ENCODE measurements at places on chromosomes 5 and 9.

DNA sequence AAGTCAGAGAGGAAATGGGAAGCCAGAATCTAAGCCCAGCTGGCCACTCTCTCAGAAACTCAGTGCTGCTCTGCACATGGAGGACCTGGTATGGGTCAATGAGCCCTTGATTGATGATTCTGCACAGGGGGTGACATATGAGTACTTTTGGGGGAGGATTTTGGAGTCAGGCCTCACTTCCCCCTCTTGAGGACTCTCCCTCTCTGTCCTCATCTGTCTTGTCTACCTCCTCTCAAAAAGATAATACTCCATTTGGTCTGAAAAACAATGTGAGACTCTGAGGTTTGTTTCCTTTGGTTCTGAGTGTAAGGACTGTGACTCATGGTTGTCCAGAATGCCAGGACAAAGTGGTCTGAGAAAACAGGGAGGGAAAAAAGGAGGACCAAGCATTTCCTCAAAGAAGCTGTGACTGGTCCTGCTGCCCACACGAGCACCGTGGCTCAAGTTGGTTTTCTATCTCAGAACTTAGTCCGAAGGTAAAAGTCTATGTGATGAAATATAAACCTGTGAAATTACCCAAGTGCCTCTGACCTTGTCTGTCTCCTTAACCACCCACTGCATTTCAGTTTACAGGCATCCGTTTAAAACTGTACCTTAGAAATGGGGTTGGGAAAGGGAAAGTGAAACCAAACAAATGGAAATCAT is 11.1 kb downstream of the TTC39B start:
- no peak for DNase-seq

- DNase-seq: no peak
Observed at GRCh38 chr5:131536211-131536826, 98.7 kb downstream of the RAPGEF6 start.

- no peak for DNase-seq
Observed at GRCh38 chr5:43020399-43020746, 19.7 kb downstream of the ANXA2R start.

GRCh38 chr5:55923177-55923771 is 71.5 kb downstream of the IL6ST start:
- DNase-seq: no peak

GRCh38 chr9:6833518-6834192 is 75.9 kb downstream of the KDM4C start:
- DNase-seq: no peak

- no peak for DNase-seq
Observed at GRCh38 chr5:181187500-181188213, 17.3 kb downstream of the TRIM7 start.

DNA sequence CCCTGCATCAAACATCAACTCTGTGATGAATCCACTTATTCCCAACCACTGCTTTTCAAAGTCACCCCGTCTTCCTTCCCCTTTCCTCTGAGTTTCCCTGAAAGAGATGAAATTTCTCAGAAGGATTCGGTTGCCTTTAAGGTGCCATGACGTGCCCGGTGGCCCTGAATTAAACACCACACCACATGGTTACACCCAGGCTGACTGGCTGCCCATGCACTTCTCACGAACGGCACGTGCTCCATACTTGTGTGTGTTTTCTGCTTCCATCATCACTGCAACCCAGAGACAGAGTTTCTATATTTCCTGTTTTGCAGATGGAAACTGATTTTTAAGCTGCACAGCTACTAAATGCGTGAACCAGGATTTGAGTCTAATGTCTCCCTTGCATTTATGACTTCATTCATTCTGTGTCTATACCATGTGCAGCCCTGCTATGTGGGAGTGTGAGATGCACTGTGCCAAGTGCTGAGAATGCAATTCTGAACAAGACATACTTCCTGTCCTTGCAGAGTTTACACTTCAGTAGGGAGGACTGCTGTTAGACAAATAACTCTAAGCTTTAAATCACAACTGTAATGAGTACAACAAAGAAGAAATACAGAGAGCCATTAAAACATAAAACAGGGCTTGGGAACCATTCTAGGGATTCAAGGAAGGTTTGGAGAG is 162.9 kb downstream of the NXNL2 start:
- DNase-seq: no peak

DNA sequence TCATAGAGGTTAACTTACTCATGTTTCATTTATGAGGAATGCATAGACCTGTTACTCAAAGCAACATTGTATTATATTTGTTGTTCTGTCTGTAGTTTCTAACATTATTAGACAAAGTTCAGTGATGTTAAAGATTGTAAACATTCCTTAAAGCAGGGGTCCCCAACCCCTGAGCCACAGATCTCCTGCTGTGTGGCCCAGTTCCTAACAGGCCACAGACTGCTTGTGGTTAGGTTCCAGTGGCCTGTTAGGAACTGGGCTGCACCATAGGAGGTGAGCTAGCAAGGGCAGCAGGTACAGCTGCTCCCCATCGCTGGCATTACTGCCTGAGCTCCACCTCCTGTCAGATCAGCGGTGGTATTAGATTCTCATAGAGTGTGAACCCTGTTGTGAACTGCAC is 181.1 kb downstream of the KDM4C start:
- DNase-seq: no peak

DNA sequence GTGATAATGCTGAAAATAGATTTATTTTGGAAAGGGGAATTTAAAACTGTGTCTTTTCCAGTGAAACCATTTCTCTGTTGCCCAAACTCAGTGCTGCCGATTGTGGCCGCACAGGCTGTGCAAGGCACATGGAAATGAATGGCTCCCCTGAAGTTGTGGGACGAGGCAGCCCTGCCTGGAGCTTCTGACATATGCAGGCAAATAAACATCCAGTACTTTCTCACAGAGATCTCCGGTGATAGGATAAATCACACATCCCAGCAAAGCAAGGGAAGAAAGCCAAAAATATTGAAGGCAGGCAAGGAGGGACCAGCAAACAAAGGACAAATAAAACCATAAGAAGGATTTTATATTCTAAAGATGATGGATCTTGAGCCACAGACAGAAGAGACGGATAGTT is 464.5 kb downstream of the MTRR start:
- no peak for DNase-seq

DNA sequence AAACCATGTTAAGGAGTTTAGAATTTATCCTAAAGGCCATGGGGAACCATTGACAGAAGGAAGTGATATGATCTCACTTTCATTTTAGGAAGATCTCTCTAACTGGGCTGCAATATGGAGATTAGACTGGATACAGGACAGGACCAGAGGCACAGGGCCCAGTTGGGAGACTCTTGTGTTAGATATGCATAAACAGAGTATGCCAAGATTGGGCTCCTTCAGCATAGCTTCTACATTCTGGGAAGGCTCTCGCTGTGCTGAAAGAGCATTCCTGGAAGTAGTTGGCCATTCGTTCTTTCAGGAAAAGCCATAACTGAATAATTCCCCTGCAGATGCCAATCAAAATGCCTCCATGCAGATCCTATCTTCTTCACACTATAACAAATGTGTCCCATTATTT is 204.5 kb downstream of the CWC27 start:
- DNase-seq: no peak

- DNase-seq: no peak
Observed at GRCh38 chr5:151699071-151699901, 12.6 kb upstream of the SPARC start.

DNA sequence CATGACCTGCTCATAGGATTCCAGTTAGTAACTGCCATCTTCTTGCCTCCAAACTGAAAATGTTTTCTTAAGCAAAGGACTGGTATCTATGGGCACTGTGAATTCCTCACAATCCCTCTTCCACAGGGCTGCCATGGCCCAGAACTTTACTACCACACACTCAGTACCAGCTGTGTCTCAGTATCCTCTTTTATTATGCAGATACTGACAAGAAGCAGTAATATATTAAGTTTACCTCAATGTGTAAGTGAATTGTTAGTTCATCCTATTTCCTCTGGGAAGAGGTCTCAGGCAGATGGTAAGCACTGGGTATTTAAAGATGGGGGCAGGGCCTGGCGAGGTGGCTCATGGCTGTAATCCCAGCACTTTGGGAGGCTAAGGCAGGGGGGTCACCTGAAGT is 320.8 kb upstream of the RFX3 start:
- DNase-seq: no peak

GRCh38 chr9:81549500-81550206 is 139.7 kb downstream of the TLE1 start:
- DNase-seq: no peak

DNA sequence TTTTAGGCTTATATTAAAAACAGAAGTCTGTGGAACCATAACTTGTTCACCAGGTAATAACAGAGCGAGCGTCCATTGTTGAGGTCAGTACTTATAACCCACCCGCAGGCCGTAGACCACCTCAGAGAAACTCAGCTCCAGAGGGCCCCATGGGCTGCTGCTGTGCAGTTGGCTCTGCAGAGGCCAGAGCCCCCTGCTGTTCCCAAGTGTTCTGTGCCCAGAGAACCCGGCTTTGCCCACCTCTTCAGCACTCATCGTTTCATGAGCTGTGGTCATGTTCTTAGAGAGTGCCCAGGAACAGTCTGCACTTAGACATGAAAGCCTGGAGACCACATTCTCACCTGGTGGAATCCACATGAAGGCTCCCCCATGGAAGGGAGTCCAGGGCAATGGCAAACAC is 50.4 kb upstream of the SLC2A8 start:
- DNase-seq: no peak

GRCh38 chr9:11893331-11893730 is 799.9 kb upstream of the TYRP1 start:
- DNase-seq: no peak
